Chondrocyte (in vitro differentiated cells): ENCODE measurements at places on chromosomes 7 and 10.

DNA sequence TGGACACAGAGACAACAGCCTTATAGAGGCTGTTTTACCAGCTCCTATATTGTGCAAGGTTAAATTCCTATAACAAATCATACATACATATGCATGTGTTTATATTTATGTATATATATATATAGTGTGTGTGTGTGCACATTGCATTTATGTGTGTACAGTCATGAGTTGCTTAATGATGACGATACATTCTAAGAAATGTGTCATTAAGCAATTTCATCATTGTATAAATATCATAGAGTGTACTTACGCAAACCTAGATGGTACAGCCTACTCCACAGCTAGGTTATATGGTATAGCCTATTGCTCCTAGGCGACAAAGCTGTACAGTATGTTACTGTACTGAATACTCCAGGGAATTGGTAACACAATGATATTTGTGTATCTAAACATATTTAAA lies 30.1 kb upstream of the TNKS2 start:
- no peak for DNase-seq

DNA sequence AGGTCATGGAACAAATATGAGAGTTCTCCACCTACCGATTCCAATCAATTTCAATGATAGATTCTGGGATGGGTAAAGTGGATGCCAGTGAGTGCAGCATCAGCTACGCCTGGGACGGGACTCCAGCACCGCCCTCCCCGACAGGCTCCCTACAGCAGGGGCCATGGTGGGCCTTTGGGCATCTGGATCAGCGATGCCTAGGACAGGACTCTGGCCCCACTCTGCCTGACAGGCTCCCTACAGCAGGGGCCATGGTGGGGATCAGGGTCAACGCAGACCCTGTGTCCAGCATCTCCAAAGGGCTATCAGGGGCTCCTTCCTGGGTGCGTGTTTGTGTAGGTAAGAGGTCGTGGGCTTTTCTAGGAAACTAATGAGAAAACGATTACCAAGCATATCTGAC lies 111.2 kb upstream of the TCERG1L start:
- no peak for DNase-seq

DNA sequence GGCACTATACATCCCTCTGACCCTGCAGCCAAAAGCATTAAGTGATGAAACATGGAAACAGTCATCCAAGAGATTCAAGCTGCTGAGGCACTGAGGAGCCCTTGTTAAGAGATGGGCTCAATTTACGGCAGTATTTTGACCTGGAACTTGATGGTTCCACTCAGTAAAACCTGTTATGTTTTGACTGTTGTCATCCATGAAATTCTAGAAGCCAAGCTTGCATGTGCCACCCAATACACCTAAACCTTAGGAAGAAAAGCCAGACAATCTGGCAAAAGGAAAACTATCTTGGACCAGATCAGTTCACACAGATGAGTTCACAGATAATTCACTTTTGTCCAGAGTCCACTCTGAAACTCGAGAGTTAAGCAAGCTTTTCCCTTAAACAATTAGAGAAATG lies 53.2 kb downstream of the ICA1 start:
- no peak for DNase-seq

DNA sequence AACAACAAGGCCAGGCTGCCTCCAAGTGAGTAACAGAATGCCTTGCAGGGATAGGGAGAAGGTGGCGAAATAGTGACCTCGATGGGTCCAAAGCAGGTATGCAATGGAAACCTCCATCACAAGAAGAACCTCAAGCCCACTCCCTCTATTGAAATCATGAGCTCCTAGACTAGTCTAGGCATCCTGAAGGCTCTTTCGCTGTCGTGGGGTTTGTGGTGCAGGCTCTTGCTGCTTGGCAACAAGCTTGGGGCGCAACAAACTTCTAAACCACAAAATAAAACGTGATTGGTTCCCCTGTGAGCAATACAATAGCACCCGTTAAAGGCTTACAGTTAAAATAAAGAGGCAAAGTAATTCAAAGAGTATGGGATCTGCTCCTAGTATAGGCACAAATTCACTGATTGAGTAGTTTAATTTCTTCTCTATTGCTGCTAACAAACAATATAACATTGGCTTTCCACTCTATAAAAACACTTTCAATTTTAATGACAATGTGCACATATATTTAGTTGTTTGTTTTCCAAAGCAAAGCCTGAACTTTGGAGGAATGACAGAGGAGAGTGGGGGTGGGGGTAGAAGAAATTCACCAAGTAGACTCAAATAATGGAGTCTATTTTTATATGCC lies 64.1 kb downstream of the C10orf67 start:
- DNase-seq, result no peak

DNA sequence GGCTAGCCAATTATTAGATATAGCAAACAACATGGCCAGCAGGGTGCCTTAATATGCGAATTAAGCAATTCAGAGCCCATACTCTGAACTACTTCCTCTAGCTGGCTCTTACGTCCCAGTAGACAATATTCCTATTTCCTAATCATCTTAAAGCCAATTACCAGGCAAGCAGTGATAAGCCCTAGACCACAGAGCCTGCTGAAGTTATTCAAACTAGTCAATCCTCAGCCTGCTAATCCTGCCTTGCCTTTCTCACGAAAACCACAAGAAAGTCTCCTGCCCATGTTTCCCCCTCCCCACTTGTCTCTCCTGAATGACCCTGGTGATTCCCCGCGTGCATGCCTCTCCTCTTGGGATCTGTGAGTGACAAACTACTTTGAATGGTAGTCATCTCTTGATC lies 86.8 kb upstream of the CACNA2D1 start:
- DNase-seq, result no peak

GRCh38 chr7:70622936-70623335 lies 509.0 kb upstream of the GALNT17 start:
- no peak for DNase-seq

- no peak for DNase-seq
These were observed 516.4 kb upstream of the ZMIZ1 start for GRCh38 chr10:78552261-78552811.

DNA sequence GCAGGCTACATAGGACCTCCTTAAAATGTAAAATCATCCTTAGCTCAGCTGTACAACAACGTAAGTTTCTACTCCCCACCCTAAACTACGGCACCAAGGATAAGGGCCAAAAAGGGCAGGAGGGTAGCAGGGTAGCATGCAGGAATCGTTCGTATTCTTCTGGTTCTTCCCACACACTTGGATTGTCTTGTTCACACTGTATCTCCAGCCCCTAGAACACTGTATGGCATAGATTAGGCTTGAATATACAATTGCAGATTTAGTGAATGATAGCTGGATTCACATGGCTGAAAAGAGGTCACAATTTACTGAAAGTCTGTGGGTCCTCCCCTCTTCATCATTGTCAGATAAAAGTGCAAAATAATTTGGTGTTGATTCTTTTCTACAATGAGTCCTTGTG lies 28.2 kb upstream of the PRKAR2B start:
- DNase-seq, result no peak

GRCh38 chr10:6473901-6474370 lies 106.1 kb downstream of the PRKCQ start:
- DNase-seq, result no peak

GRCh38 chr7:70512761-70513160 lies 619.2 kb upstream of the GALNT17 start:
- DNase-seq, result no peak

DNA sequence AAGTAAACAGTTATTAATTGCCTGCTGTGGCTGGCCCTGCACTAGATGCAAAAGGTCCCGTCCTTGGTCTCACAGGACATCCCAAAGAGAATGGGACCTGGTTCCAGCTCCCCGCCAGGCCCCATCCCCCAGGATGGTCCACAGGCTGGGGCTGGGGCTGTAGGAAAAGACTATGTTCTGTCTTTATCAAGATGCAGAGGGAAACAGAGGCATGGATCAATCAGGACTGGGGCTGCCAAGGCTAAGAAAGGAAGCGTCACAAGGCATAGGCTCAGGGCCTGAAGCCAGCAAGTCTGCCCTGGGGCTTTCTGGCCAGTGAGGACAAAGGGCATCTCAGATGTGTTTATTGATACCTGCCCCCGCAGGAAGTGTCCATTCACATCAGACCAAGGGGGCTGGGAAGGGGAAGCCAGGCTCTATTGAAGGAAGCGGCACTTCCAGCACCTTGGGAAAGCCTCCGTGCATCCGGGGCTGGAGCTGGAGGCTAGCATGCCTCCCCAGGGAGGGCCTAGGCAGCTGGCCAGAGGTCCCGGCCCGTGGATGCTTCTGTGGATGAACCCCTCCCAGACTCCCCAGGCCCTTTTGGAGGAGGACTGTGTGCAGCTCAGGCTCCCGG lies 5.8 kb downstream of the VSIR start:
- DNase-seq, result peak; percentile 64

DNA sequence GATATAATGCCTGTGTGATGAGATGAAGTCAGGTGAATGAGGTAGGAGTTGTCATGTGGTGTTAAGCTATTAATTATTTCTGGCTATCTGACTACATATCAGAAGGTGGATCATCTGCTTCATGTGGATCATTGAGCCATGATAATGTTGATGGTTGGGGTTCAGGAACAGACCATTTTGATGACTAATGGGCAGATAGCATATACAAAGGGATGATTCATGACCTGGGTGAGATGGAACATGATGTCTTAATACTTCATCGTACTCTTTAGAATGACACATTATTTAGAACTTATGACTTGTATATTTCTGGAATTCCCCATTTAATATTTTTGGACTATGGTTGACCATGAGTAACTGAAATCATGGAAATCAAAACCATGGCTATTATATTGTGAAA lies 155.1 kb downstream of the OR13A1 start:
- no peak for DNase-seq

DNA sequence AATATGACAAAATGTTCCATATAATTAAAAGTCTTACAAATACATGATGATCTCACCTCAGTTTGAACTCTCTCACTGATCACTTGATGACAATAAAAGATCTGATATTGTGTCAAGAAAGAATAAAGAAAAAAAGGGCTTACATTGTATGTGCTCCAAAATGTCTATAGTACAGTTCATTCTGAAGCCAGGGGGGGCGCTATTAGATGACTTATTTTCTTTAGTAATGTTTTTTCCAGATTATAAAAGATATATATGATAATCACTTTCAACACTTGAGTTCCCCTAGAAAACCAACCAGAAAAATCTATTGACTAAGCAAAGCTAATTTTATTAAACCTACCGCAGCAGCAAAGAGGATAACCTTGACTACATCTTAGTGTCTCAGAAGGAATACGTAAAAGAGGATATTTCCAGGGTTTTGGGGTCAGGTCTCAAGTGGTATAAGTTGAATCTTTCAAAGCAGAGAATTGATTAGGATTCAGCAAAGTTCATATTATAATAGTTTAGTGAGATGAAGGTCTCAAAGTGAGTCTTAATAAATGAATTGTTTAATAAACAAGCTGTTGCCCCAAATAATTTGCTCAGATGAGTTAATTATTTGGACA lies 55.8 kb downstream of the PTN start:
- DNase-seq, result no peak

DNA sequence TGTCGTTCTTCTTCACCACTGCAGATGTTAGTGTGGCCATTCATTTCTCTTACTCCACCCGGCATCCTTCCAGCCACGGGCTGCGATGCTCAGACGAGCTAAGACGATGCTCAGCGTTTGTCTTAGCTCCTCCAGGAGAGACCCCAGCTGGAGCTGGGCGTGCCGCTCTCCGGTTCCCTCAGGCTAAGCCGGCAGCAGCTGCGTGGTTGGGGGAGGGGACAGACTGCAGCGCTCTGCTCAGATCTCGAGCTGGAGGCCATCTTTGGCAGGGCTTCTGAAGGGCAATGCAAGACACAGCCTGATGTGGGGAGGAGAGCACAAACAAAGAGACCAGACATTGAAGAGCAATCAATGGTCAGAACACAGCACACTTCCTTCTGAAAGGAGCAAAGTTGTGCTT lies 4.8 kb downstream of the INA start:
- no peak for DNase-seq

DNA sequence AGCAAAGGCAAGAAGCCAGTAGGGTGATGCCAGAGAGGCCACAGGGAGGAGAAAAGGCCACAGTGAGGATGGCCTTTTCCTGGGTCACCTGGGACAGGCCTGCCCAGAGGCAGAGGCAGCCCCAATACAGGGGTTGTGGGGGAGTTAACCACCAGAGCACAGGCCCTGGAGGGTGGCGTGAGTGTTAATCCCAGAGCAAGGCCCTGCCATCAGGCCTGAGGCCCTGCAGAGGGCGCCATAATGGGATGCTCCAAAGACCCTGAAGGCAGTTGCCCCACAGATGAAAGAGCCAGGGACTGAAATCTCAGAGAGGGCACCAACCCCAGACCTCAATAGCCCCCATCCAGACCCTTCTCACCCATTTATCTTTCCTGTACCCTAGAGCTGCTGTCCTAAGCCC lies 23.9 kb downstream of the SLC13A4 start:
- no peak for DNase-seq

DNA sequence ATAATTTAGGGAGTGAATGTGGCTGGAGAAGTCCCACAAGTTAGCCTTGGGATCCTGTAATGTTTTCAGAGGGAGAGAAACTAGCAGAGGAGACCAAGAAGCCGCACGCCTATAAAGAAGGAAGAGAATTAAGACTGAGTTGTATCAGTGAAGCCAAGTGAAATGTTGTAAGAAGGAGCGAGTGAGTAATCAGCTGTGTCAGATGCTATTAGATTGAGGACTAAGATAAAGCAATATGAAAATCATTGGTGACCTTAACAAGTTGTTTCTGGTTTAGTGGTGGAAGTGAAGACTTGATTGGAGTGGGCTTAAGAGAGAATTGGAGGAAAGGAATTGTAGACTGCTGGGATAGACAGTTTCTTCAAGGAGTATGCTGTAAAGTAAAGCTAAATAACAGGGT lies 8.8 kb downstream of the CCSER2 start:
- no peak for DNase-seq

GRCh38 chr7:18086165-18087025 lies 58.7 kb upstream of the PRPS1L1 start:
- peak; percentile 67 for DNase-seq

DNA sequence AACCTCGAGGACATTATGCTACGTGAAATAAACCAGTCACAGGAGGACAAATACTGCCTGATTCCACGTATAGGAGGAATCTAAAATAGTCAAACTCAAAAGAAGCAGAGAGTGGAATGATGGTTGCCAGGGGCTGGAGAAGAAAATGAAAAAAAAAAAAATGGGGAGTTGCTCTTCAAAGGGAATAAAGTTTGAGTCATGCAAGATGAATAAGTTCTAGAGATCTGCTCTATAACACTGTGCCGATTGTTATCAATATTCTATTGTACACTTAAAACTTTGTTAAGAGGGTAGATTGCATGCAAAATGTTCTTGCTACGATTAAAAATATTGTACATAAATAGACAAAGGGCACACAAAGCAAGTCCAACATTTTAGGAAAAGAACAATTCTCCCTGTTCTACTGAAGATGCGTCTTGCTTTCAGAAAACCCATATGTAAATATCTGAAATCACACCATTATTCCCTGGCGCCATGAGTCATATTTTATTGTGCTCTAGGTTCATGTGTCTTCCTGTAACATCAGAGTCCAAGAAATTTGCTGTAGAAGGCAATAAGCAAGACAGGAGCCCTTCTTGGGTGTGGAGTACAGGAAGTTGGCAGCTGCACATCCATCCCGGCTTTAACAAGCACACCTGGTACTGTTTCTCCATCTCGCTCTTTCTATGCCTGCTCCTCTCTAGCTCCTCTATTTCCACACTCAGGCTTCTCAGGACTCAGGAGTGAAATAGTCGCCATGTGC lies 145.9 kb downstream of the GFRA1 start:
- no peak for DNase-seq
